ENCODE measurements at places on chromosomes 2 and 18.

DNA sequence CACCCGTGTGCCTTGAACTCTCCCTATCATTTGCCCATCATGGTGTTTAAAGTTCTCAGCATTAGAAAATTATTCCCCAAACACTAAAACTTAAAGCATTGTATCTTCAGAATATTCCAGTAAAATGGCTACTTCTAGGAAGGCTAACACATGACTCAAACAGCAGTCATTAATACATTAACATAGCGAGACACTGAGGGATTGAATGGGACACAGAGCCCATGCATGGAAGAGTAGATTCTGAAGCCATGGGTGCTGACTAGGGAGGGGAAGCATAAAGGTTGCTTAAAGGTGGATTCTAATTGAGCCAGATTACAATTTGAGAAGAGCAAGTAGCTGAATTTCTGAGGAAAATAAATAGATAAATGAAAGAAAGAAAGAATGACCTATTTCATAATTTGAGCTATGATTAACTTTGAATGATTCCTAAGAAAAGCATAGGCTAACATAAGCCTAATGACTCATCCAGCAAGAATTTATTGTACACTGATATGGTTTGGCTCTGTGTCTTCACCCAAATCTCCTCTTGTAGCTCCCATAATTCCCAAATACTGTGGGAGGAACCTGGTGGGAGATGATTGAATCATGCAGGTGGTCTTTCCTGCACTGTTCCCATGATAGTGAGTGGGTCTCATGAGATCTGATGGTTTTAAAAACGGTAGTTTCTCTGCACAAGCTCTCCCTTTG lies 79.8 kb upstream of the PIK3C3 start:
- DNase-seq = no peak

DNA sequence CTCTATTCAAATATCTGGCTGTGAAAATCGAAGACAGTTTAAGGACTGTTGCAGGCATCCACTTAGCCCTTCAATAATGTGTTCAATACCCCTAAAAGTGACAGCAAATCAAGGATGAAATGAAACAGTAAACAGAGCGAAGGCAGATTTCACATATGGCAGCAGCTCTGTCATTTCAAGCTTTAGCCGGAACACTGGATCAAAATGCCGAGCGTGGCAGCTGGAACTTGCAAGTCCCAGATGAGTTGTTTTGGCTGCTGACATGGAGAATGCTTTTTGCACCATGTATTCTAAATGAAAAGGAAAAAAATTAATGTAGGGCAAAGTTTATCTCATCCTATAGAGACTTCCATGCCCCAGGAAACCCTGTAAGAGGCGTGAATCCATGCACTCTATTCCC lies 18.0 kb downstream of the LRRC30 start:
- no peak for DNase-seq

DNA sequence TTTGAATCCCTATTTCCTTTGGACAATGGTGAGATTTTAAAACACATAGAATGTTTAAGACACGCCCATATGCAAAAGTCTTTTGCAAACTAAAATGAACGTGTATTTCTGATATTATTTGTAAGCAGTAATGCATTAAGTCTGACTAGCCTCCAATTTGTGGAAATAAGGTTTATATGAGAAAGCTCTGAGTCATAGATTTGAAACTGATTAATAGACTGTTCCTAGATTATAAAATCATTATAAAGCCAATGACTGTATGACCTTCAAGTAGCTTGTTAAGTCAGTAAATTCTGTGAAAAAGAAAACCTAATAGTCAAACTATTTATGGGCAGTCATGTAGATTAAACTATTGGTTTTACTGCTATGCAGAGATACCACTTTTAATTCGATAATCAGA lies 12.8 kb upstream of the EFEMP1 start:
- DNase-seq = no peak

GRCh38 chr2:203858176-203858575 lies 9.4 kb upstream of the CTLA4 start:
- peak; percentile 55 for DNase-seq

- DNase-seq = no peak
Observed at GRCh38 chr2:218318241-218318640, 25.9 kb upstream of the TMBIM1 start.

- DNase-seq = no peak
Observed at GRCh38 chr2:128690869-128691268, 372.2 kb upstream of the HS6ST1 start.

- DNase-seq = no peak
Observed at GRCh38 chr18:3304832-3305231, 42.9 kb downstream of the MYL12B start.

DNA sequence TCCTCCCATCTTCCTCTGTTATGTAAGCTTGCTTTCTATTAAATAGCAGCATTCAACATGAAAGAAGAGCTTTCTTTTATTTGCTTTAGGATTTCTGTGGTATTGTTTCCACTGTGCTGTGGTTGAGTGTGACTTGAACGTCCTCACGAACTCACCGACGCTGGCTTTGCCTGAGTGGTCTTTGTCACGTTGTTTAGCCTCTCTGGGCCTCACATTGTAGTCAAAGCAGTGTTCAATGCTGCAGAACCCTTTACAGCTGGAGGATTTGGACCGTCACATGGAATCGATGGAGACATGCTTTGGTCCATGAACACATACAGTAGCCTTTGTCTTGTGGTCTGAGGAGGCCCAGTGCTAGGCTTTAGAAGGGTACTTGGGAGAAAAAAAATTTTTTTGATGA lies 66.3 kb downstream of the TANC1 start:
- no peak for DNase-seq
